ENCODE measurements at places on chromosomes 16 and 17.

DNA sequence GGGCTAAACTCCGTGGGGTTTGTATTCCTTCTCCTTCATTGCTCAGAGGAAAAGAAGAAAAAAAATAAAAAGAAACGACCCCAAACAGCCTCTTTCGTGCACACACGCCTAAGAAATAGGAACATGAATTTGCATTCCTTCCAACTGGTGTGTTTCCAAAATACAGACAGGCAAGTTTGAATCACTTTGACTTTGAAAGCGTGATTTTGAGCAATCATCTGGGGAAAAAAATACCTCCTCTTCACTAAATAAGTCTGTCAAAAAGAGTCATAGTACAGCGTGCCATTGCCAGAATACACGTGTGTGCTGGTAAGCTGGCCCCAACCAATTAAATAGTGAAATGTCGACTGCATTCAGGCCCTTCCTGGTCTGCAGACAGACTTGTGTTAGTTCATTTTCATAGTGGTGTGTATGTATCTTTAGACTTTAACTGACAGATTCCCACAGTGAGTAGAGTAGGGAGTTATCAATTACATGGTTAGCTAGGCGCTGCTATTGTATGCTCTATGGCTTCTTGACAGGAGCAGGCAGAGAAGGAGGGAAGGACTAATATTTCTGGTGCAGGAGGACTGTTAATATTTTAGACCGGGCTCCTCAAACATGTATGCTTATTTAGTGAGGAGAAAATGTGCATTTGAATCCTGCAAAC, 618.3 kb downstream of the MAF start:
- DNase-seq: no peak
- H3K27ac ChIP-seq: no peak overlapping the region
- H3K36me3 ChIP-seq: no peaks in the 10 kb centered on the region
- H3K4me3 ChIP-seq: no peak overlapping the region
- no peaks in the 10 kb centered on the region for H3K27me3 ChIP-seq

GRCh38 chr17:70499067-70499786, 329.9 kb downstream of the KCNJ2 start:
- no peak overlapping the region for H3K27ac ChIP-seq
- H3K27me3 ChIP-seq: no peaks in the 10 kb centered on the region
- no peaks in the 10 kb centered on the region for H3K4me1 ChIP-seq
- no peak for DNase-seq
- no peak overlapping the region for H3K4me3 ChIP-seq
- no peaks in the 10 kb centered on the region for H3K36me3 ChIP-seq

DNA sequence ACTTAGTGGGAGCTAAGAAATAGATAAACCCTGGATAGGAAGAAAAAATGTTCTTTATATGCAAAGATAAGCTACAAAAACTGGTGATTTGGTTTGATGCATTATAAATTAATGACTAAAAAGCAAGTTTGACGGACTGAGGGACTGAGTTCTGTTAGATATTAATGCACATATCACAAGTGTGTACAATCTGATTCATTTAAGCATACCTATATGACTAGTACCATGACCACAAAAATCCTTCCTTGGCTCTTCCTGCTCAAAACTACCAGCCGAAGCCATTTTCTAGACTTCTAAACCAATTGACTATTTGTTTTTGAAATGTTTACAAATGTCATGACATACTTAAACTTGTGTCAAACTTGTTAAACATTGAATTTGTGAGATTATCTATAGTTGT, 374.5 kb upstream of the MON1B start:
- H3K27ac ChIP-seq: no peak overlapping the region
- DNase-seq: no peak
- H3K36me3 ChIP-seq: no peaks in the 10 kb centered on the region
- H3K27me3 ChIP-seq: no peaks in the 10 kb centered on the region
- H3K4me3 ChIP-seq: no peak overlapping the region
- H3K4me1 ChIP-seq: no peaks in the 10 kb centered on the region

DNA sequence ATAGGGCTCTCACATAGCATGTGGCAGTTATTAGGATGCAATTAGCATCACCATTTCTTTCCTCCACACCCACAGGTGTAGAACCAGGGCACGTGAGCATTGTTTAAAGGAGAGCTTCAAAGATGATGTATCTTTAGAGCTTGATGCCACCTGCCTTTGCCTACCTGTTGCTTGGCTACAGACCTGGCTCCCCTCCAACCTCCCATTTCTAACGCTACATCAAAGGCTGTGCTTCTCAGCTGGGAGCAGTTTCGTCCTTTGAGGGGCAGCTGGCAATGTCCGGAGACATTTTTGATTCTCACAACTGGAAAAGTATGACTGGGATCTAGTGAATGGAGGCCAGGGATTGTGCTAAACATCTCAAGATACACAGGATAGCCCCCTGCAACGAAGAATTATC, 78.5 kb upstream of the CLEC3A start:
- no peak for DNase-seq
- H3K27me3 ChIP-seq: no peaks in the 10 kb centered on the region
- H3K27ac ChIP-seq: no peak overlapping the region

Measured in MM.1S (cell line).